ENCODE measurements at places on chromosomes 11 and 22.

DNA sequence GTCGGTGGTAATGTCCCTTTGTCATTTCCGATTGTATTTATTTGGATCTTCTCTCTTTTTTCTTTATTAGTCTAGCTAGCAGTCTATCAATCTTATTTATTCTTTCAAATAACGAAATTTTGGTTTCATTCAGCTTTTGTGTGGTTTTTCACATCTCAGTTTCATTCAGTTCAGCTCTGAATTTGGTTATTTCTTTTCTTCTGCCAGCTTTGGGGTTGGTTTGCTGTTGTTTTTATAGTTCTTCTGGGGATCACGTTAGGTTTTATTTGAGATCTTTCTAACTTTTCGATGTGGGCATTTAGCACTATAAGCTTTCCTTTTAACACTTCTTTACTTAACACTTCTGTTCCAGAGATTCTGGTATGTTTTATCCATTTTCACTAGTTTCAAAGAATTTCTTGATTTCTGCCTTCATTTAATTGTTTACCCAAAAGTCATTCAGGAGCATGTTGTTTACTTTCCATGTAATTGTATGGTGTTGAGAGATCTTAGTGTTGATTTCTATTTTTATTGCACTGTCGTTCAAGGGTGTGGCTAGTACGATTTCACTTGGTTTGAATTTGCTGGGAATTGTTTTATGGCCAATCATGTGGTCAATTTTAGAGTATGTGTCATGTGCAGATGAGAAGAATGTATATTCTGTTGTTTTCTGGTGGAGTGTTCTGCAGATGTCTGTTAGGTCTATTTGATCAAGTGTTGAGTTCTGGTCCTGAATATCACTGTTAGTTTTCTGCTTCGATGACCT lies 7.7 kb upstream of the SCGB1D1 start:
- DNase-seq, result no peak

DNA sequence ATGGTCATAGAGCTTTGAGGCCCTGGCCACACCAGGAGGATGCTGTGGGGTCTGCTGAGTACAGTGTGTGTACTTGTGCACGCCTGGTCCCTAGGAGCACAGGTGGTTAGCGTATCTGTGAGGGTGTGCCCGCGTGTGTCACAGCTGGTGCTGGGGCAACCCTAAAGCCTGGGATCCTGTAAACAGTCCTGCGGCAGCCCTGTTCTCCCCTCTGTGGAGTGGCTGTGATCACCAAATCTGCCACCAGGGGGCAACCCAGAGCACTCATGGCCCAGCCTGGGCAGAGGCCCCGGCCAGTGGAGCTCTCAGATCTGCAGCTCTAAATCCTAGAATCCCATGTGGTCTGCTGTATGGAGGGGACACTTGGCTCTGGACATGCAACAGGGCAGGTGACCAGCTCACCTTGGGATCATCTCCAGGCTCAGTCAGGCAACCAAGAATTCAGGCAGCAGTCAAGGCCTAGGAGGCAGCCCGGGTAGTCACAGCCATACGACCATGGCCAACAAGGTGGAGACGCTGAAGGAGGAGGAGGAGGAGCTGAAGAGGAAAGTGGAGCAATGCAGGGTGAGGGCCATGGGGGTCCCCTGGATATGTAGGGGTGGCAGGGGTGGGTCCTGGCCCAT lies 3.9 kb downstream of the SH3BP1 start:
- DNase-seq, result peak; percentile 91

DNA sequence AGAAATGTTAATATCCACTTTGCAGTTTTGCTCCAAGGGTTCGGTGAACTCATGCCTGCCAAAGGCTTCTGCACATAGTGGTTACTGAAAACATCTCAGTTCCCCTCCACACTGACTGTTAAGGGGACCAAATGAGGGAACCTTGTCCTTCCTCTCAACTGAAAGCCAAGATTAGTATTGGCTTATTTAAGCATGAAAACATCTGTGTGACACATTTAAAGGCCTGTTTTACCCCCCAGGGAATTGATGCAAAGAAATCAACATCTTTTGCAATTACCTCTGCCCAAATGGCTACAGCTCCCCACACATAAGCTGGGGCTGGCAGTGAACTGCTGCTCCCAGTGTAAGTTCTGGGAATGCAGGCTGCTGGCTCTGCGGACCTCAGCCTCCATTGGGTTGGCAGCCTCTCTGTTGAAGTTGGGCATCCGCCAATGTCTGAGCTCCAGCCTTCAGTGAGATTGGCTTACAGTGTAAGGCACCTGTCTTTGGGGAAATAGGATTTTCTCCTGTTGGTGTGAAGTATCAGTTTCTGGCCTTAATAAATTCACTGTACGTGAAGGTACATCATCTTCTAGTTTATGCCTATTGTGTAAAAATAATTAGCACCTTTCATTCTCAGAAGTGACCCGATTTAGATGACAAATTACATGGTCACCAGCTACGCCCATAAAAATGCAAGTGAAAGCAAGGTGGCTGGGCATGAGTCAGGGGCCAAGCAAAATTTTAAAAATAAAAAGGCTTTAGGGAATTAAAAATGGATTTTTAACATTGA lies 213.4 kb upstream of the SYN3 start:
- DNase-seq, result no peak

GRCh38 chr11:82959987-82960778 lies 58.6 kb downstream of the DDIAS start:
- peak; percentile 57 for DNase-seq

- DNase-seq, result no peak
Observed at GRCh38 chr11:93668171-93668570, 6.7 kb downstream of the CEP295 start.

- DNase-seq, result no peak
Observed at GRCh38 chr22:48819232-48819631, 1008.4 kb downstream of the BRD1 start.

- no peak for DNase-seq
Observed at GRCh38 chr11:34145847-34146381, 40.5 kb downstream of the NAT10 start.

- DNase-seq, result no peak
Observed at GRCh38 chr11:64185175-64185692, 737 bp upstream of the STIP1 start.

DNA sequence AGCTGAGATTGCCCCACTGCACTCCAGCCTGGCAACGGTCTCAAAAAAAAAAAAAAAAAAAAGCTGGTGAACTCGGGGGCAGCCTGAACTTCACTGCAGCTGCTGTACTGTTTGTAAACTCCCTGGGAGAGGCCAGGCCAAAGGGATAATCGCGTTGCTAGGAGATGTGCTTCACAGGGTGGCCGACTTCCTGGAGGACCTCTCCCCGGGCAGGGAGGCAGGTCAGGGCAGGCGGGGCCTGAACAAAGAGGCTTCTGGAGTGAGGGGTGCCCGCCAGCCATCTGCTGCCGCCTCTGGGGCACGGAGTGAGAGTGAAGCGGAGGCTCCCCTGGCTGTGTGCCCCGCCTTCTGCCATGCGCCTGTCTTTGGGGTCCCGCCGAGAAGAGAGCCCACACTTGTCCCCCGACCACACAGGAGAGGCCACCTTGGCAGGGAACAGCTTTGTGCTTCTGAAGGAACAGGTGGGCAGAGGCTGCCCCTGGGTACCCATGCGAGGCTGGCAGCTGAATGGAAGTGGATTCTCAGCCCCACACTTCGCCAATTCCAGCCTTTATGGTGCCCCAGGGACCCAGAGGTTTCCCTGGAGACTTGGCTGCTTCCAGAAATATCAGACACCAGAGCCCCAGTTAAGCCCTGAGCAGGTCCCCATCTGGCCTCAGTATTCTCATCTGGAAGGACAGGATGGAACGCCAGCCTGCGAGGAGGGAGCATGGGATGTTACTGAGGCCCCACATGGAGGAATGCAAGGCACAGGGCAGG lies 29.6 kb downstream of the TMEM184B start:
- DNase-seq, result no peak

DNA sequence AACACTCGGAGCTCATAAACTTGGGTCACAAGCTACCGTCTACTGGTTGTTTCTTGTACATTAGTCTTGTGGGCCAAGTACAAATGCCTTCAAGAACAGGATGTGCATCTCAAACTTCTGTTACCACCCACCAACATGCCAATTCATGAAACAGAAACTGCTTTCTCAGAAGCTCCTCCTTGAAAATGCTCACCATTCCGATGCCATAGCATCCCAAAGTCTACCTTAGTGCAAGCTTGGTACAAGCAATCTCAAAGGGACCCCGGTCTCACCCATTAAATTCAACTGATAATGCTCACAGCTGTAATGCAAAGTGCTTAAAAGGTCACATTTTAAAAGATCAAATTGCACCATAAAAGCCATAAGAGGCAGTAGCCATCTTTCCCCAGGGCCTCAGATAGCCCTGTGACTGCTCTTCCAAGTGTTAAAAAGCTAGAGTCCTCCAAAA lies 31.8 kb upstream of the CCDC34 start:
- DNase-seq, result no peak

- no peak for DNase-seq
Observed at GRCh38 chr11:33725496-33725895, 10.7 kb downstream of the CD59 start.

Data from central memory CD8-positive, alpha-beta T cell (primary cell).